Amygdala (tissue), 56 donors: ENCODE measurements at places on chromosomes 13 and 19.

DNA sequence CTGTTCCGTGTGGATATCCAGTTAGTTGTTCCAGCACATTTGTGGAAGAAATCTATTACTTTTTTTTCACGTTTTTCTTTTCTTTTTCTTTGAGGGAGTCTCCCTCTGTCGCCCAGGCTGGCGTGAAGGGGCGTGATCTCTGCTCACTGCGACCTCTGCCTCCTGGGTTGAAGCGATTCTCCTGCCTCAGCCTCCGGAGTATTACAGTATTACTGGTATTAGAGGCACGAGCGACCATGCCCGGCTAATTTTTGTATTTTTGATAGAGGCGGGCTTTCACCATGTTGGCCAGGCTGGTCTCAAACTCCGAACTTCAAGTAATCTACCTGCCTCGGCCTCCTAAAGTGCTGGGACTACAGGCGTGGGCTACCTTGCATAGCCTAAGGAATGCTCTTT lies 43.6 kb downstream of the ZNF611 start:
- DNase-seq: no peak

DNA sequence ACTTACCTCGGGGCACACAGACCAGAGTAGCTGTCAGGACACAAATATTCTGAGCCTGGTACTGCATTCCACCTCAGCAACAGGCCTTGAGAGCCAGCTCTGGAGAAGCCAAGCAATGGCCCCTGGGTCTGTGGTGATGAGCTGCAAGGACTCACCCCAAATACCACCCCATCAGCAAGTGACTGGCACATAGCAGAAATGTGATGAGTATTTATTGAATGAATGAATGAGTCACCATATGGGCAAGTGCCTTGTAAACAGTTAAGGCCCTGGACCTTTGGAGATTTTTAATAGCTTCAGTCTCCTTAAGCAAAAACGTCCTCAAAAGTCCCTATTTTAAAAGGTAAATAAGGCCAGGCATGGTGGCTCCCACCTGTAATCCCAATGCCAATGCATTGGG lies 18.2 kb downstream of the GSX1 start:
- no peak for DNase-seq

- no peak for DNase-seq
Observed at GRCh38 chr19:16336571-16336970, 11.9 kb downstream of the KLF2 start.

DNA sequence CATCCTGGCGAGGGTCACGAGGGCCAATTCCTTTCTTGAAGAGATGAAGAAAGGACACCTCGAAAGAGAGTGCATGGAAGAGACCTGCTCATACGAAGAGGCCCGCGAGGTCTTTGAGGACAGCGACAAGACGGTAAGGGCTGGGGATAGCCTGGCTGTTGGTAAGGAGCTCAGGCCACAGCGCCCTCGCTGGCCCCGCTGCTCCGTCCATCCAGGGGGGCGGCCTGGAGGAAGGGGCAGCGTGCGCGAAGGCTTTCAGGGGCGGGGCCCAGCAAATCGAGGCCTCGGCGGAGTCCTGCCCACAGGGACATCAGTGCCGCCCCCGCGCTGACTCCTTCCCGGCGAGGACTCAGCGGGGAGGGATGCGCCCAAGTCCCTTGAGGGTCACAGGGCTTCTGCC lies 6.9 kb downstream of the F10 start:
- DNase-seq: no peak

- DNase-seq: no peak
Observed at GRCh38 chr19:58401840-58402421, 6.5 kb downstream of the RNF225 start.

- DNase-seq: no peak
Observed at GRCh38 chr13:80196756-80197155, 144.2 kb downstream of the SPRY2 start.

DNA sequence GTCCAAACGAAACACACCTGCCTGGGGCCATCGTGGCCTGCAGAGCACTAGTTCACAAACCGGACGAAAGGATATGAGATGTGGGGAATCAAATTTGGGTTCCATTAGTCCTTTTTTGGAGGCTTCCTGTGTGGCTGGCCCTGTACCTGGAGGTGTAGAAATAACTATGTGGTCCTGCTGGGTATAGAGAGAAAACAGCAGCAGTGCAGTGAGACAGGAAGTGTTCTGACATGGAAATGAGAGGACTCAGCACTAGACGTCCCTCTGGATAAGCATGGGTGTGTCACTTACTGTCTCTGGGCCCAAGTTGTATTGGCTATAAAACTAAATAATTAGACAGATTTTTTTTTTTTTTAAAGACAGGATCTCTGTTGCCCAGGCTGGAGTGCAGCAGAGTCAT lies 12.3 kb downstream of the KDELR1 start:
- no peak for DNase-seq

DNA sequence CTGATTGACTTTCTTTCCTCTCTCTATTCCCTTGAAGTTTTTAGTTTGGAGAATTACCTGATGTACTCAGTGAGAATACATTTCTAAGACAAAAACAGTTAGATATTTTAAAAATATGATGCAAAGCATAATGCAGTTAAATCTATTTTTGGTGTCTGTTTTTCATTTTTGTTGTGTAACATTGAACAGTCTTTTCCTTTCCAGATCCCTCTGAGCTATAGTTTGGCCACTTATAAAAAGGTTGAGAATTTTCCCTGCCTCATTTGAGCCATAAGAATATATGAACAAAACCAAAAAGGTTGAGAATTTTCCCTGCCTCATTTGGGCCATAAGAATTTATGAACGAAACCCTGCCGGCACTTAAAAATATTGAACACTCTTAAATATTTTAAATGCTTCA lies 57.0 kb upstream of the IPO5 start:
- DNase-seq: no peak

GRCh38 chr19:14497228-14497921 lies 1.4 kb upstream of the GIPC1 start:
- peak; percentile 47 for DNase-seq

DNA sequence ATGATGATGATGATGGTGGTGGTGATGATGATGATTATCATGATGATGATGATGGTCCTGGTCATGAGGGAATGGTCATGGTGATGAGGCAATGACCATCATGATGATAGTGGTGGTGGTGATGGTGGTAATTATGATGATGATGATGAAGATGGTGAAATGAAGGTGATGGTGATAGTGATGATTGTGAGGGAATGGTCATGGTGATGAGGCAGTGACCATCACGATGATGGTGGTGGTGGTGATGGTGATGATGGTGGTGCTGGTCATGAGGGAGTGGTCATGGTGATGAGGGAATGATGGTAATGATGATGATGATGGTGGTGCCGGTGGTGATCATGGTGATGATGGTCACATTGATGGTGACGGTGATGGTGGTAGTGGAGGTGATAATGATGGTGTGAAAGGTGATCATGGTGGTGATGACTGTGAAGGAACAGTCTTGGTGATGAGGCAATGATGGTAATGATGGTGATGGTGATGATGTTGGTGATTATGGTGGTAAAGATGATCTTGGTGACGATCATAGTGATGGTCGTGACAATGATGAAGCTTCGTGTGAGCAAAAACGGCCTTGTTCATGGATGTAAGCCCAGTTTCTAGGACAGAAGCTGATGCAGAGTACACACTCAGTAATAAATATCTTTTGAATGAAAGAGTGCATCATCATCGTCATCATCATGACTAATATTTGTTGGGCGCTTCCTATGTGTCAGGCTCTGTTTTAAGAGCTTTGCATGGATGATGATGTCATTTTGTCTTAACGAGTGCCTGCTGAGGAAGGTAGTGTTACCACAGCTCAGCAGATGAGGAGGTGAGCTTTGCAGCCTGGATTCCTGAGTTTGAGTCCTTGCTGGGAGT lies 17.3 kb downstream of the SBK2 start:
- no peak for DNase-seq

- DNase-seq: no peak
Observed at GRCh38 chr19:29893606-29894284, 48.3 kb upstream of the URI1 start.
